ENCODE measurements at places on chromosomes 12 and 14. TPM values are rescaled to one million over a fixed set of nuclear protein-coding genes. Genes with fewer than 3 reads are reported as not detected.

The PWP1 gene
- total RNA-seq = 75.9 TPM

The SRRM4 gene
- not detected for total RNA-seq

The FIGNL2 gene
- total RNA-seq = under 0.01 TPM

The SLC8A3 gene
- under 0.01 TPM for total RNA-seq

The E2F7 gene
- 14.1 TPM for total RNA-seq

The MAP1LC3B2 gene
- total RNA-seq = not detected

The SDR9C7 gene
- total RNA-seq = not detected
